ENCODE measurements at places on chromosomes 13 and 19. TPM values are rescaled to one million over a fixed set of nuclear protein-coding genes. Genes with fewer than 3 reads are reported as not detected.

The ZNF729 gene
- not detected for total RNA-seq

The CBY2 gene
- total RNA-seq: not detected

The PNMA8A gene
- total RNA-seq: not detected

The TLE6 gene
- total RNA-seq: 8.2 TPM

The AP1M1 gene
- total RNA-seq: 139 TPM

The TEX29 gene
- total RNA-seq: 2.0 TPM

The B3GNT3 gene
- 0.41 TPM for total RNA-seq

The RNF225 gene
- 0.48 TPM for total RNA-seq

The KCNK6 gene
- 12.1 TPM for total RNA-seq

The FXYD7 gene
- total RNA-seq: 1.8 TPM

The LIM2 gene
- total RNA-seq: 1.2 TPM

The RAB8A gene
- total RNA-seq: 125 TPM

The IRGQ gene
- 29.4 TPM for total RNA-seq

The CACNA1A gene
- 0.43 TPM for total RNA-seq

The MISP gene
- total RNA-seq: 0.50 TPM

The CAMSAP3 gene
- total RNA-seq: 0.07 TPM

The SHISA7 gene
- not detected for total RNA-seq

The HIPK4 gene
- total RNA-seq: not detected

The SEMA6B gene
- not detected for total RNA-seq

The OR7A5 gene
- not detected for total RNA-seq

The ZNF230 gene
- total RNA-seq: 5.1 TPM

The SPRYD7 gene
- 4.6 TPM for total RNA-seq

The IRGC gene
- total RNA-seq: not detected

The ZSCAN5C gene
- not detected for total RNA-seq

The DKKL1 gene
- total RNA-seq: not detected

The COX7A1 gene
- not detected for total RNA-seq

The RCBTB2 gene
- 1.6 TPM for total RNA-seq

The BRSK1 gene
- 6.7 TPM for total RNA-seq

The PAK4 gene
- 19.4 TPM for total RNA-seq

The TPGS1 gene
- 10.2 TPM for total RNA-seq

The WDR62 gene
- 17.5 TPM for total RNA-seq

The PLA2G4C gene
- total RNA-seq: 35.2 TPM

The LRG1 gene
- 3.0 TPM for total RNA-seq
